ENCODE measurements at places on chromosomes 4 and X. TPM values are rescaled to one million over a fixed set of nuclear protein-coding genes. Genes with fewer than 3 reads are reported as not detected.

MMRN1 gene
- total RNA-seq = 1.5 TPM

GASK1B gene
- total RNA-seq = 3.1 TPM

ARAP2 gene
- total RNA-seq = 64.2 TPM

LNX1 gene
- 1.7 TPM for total RNA-seq

NAT8L gene
- total RNA-seq = not detected

IL3RA gene
- total RNA-seq = not detected

FMR1NB gene
- total RNA-seq = not detected

DCUN1D4 gene
- total RNA-seq = 33.2 TPM

GABRG1 gene
- total RNA-seq = not detected

STBD1 gene
- 16.9 TPM for total RNA-seq

SPANXN4 gene
- total RNA-seq = not detected

FOXR2 gene
- total RNA-seq = not detected

DDIT4L gene
- 1.2 TPM for total RNA-seq

BLOC1S4 gene
- total RNA-seq = 17.7 TPM

HMX1 gene
- total RNA-seq = not detected

CT55 gene
- not detected for total RNA-seq

CFAP299 gene
- total RNA-seq = not detected

CSAG3 gene
- not detected for total RNA-seq

ITM2A gene
- total RNA-seq = 1.1 TPM

PPBP gene
- total RNA-seq = 0.24 TPM

ARHGAP4 gene
- total RNA-seq = 6.7 TPM

RBM46 gene
- under 0.01 TPM for total RNA-seq

MAGEB1 gene
- total RNA-seq = not detected

Measured in tracheal epithelial cell (primary cell).